ENCODE measurements at places on chromosomes 16 and 17.

- DNase-seq: no peak
Measured at GRCh38 chr17:82881900-82882714, 42.3 kb upstream of the ZNF750 start.

GRCh38 chr16:78195797-78196196 is 96.3 kb downstream of the WWOX start:
- DNase-seq: no peak

GRCh38 chr17:45409659-45410076 is 23.0 kb downstream of the ARHGAP27 start:
- DNase-seq: no peak

DNA sequence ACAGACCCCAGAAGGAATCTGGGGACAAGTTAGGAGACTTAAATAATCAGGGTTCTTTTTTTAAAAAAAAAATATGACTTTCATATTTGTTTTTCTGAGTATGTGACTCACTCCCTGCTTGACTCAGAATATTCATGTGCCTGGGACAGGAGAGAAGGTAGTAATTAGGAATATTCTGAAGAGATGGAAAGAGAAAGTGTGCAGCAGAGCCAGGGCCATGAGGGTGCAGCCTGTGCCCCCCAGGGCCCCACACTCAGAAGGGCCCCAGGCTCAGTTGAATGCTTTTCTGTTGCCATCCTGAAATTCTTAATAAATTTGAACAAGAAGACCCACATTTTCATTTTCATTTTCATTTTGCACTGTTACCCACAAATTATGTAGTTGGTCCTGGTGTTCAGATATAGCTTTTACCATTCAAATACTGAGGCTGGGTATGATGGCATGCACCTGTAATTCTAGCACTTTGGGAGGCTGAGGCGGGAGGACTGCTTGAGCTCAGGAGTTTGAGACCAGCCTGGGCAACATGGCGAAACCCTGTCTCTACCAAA is 11.5 kb upstream of the LONP2 start:
- DNase-seq: no peak

DNA sequence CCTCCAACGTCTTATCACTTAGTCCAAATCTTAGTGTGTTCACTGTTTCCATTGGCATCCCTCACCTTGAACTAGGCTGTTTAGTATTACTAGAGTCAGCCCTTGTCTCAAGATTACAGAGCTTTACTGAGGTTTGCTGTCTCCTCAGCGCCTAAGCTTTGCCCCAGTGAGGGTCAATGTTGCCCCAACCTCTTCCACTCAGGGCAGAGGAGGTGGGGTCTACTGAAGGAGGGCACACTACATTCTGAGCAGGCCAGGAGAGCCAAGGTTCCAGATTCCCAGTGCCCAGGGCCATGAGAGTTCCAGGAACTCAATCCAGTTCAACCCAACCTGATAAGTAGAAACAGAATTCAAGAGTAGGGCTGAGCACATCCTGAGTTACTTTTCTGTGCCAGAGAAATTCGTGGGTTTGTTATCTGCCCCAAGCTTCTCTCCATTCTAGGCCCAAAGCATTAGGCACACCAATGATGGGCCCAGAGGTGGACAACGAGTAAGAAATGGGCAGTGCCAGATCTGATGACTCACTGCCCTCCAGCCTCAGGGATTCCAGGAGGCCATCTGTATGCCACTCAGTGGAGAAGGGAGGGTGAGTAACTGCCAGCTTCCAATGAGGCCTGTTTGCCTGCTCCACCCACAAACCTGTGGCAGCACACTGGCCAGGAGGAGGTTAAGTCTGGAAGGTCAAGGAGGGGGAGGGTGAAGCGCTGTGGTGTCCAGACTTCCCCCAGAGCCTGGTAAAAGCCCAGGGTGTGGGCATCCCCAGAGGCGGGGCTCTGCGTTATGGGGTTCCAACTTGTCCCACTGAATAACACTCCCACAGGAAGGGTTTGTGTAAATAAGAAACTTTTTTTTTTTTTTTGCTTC is 8.2 kb downstream of the TUBG2 start:
- no peak for DNase-seq

GRCh38 chr16:29710227-29711219 is 31.5 kb downstream of the QPRT start:
- no peak for DNase-seq

- DNase-seq: no peak
Measured at GRCh38 chr16:21159281-21159951, 942 bp downstream of the LDAF1 start.

DNA sequence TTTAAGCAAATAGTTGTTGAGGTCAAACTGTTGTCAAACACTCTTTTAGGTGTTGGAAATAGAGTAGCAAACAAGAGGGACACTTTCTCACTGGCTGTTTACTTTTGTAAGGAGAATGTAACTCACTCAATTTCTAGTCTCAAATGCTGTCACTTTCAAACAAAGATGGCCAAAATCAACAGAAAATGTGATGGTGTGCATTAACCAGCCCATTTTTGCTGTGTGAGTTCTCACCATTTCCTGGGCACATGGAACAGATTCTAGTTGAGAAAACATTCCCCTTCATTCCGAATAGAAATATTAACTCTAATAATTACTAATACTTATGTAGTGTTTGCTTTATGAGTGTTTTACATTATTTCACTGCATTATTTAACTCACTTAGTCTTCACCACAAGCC is 128.2 kb upstream of the XYLT1 start:
- no peak for DNase-seq

GRCh38 chr16:86671486-86672178 is 93.3 kb downstream of the FOXL1 start:
- no peak for DNase-seq

- DNase-seq: no peak
Measured at GRCh38 chr16:2777903-2778629, 986 bp upstream of the ELOB start.

- no peak for DNase-seq
Measured at GRCh38 chr17:17824783-17825614, 11.8 kb downstream of the SREBF1 start.

DNA sequence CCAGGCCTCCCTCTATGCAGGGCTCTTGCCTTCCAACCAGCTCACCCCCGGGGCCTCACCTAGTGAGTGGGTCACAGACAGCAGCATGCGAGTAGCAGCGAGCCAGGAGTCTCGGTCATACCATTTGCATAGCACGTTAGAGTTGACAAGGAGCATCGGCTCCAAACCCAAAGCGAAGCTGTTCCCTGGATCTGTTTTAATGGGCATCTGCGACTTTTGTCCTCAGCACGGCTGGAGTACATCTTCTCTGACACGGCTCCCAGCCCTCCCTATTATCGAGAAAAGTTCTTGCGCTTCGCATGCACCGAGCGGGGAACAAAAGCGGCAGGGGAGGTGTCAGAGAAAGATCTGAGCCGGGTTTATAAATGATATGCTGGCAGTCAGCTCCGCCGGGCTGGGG is 253.3 kb downstream of the MAF start:
- DNase-seq: no peak

GRCh38 chr16:642189-643049 is 791 bp downstream of the MCRIP2 start:
- DNase-seq: no peak

DNA sequence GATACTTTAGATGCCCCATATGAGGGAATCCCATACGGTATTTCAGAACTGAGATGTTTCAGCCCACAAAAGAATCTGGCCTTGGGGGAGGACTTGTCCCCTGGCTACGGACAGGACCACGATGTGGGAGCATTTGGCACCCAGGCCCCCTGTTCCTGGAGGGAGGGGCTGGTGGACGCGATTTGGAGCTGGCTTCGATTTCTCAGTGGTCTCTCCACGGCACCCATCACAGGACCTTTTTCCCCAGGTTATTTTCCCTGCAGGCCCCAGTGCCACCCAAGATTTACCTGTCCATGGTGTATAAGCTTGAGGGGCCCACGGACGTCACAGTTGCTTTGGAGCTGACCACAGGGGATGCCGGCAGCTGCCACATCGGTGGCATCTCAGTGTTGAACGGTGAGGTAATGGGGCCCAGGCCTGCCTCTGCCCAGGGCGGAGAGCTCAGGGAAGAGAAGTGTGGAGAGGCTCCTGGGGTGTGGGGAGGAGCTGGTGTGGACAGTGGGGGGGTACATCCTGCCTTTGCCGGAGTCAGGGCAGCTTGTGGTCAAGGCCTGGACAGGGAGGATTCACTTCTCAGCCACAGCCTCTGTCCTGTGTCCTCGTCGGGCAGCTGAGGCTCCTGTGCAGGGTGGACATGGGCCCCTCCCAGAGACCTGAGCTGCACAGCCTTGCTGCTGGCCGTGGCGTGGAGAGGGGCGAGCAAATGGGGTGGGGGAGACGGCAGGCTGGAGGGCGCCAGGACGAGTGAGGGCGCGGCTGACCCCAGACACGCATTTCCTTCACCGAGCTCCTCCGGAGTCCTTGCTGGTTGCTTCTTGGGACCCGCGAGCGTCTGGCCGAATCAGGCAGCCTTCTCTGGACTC is 9.9 kb downstream of the ENGASE start:
- no peak for DNase-seq

DNA sequence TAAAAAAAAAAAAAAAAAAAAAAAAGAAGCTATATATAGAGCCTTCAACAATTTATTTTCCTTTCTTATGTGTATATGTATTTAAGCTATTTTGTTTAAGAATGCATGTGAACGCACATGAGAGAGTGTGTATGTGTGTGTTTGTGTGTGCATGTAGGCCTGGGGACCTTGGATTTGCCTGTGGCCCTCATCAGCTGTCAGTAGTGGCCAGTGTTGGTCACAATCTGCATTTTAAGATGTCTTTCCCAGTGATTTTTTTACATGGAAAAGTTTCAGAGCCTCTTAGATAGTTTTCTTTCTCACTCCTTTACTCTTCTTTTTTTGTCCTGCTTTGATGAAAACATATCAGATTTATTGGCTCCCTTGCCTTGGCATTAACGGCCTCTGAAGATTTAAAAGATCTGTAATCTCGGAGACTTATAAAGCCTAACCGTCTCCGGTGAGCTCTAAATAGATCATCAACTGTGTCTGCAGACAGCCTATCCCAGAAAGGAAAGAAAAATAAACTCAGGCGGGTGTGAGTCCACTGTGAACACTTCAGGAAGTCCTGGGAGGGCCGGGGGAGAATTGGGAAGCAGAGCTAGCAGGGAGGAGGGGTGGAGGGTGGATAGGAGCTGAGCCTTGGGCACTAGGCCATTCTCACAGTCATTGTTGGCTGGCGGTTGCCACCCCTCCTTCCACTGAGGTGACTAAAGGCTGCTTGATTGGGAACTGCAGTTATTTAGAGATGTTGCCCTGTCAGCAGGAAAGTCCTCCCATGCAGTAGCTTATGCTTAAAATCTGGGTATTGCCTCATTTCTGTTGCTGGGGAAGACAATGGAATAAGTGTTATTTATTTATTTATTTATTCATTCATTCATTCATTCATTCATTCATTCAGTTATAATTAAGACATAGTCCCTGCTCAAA is 86.8 kb downstream of the WWP2 start:
- no peak for DNase-seq

DNA sequence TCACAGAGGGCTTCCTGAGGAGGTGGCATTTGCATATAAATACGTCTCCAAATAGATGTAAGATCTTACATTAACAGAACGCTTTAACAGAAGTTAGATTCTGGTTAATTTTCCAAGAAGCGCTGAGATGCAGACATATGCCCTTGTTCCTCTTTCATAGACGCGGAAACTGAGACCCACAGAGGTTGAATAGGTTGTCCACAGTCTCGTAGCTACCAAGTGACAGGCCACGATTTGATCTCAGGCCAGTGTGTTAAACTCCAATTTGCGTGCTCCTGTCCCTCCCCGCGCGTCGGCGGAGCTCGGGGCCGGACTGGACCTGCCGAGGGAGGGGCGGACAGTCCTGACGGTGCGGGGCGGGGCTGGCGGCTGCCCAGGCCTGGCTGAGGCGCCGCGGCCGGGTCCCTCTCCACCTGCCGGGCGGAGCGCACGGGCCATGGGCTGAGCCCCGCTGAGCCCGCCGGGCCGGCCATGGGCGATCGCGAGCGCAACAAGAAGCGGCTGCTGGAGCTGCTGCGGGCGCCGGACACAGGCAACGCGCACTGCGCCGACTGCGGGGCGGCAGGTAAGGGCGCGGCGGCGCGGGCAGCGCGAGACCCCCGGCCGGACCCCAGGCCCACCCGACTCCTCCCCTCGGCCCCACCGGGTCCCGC is at the start of gene ADAP2:
ADAP2 (plus strand) TSS at position 402 of the 653 bp plus-strand sequence; CDS start at position 472, 70 bp downstream.
- no peak for DNase-seq

DNA sequence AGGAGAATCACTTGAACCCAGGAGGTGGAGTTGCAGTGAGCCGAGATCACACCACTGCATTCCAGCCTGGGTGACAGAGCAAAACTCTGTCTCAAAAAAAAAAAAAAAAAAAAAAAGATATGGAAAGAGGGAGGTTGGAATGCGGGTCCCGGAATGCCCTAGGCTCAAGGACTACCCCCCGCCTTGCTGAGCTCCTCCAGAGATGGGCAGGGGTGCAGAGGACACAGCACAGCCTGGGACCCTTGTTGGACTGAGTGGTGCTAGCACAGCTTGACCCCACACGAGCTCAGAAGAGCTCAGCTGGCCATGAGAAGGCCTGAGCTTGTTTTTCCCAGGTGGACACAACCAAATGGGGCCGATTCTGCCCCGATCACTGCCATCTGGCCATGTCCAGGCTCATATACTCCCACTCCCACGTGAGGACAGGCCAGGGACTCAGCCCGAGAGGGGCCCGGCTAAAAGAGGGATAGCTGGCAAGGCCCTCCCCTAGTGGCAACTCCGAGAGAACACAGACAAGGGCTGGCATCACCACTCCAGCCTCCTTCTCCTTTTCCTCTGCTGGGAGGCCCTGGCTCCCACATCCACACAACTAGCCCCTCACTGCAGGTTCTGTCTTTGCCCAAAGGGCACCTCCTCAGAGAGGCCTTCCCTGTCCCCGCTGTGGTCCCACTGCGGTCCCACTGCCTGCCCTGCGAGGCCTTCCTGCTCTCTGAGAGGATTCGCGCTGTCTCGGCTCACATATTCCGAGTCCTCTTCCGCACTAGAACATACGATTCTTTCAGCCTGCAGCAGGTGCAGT is 11.0 kb downstream of the SGCA start:
- DNase-seq: no peak

Measured in stimulated activated CD8-positive, alpha-beta memory T cell treated with anti-CD3 and anti-CD28 coated beads, Interleukin-15, amount 100 ng/mL, for 1 hour (primary cell).